ENCODE measurements at places on chromosomes 6 and 20.
A peak's percentile ranks its signal among the peaks of the same experiment; 100 is the strongest.

DNA sequence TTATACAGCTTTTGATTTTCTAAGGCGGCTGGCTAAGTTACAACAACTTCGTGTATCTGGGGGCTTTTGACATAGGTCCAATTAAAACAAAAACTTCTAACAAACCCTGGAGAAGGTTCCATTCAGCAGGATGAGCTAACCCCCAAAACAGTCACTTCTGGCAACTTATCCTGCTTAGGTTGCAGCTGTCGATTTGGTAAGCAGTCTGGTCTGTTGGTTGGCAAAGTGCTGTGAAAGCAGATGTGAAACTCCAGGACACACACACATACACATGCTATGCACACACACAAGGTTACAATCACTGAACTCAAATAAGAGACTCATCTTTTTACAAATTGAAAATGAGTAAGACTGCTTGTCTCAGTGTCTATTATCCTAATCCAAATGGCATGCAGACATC, 119.0 kb upstream of the STMND1 start:
- peak; percentile 74 for DNase-seq

GRCh38 chr20:53098621-53099020, 126.5 kb downstream of the TSHZ2 start:
- no peak for DNase-seq

DNA sequence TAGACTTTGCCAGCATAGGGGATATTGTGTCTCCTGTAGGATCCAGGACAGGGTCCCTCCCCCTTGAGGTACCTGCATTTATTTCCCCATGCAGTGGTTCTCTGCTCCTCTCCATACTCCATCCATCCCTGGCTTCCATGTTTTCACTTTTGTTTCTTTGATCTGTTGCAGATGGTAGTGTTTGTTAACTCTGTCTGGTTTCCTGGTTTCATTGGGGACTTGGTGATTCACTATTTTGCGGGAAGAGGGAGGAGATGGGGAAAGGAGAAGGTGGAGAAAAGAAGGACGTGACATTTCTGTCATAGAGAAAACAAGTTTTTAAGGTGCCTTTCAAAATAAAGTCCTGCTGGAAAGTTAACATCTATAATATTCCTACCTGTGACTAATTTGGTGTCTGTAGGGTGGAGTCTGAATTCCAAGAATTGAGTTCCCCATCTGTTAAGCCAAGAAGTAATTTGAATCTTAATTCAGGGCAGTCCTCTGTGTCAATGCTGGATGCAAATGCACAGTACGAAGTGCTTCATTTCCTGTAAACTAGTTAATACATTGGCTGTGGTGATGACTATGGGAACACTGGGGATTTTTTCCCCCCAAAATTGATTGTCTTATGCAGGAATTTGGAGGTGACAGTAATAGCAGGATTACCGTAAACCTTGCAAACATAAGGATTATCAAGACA, 6.9 kb upstream of the RNF144B start:
- DNase-seq: peak; percentile 74

- no peak for DNase-seq
Measured at GRCh38 chr6:127458222-127458621, 967 bp downstream of the KIAA0408 start.

- no peak for DNase-seq
Measured at GRCh38 chr20:2065099-2065498, 36.5 kb upstream of the STK35 start.

GRCh38 chr20:36969478-36970186, 18.1 kb upstream of the SAMHD1 start:
- no peak for DNase-seq

Measured in AG08395 (cell line).